ENCODE measurements at places on chromosomes 3 and 15.

- no peak for DNase-seq
These were observed 86.3 kb downstream of the ANP32A start for GRCh38 chr15:68734352-68734751.

DNA sequence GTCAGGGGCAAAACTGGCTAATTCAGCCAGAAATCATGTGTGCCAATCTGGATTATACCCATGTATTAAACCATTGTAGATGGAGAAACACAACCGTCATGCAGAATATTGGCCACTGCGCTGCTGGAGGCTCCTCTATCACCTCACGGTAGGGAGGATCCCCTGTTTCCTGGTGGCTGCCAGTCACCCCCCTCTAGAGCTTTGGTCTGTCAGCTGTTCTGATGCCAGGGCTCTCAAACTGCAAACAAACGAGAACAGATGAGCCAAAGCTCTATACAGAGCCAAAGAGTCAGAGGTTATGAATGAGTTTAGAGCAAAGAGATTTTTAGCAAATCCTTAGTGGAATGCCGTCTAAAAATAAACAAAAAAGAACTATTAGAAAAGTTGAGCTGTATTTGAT lies 62.5 kb downstream of the IL20RB start:
- DNase-seq: no peak

DNA sequence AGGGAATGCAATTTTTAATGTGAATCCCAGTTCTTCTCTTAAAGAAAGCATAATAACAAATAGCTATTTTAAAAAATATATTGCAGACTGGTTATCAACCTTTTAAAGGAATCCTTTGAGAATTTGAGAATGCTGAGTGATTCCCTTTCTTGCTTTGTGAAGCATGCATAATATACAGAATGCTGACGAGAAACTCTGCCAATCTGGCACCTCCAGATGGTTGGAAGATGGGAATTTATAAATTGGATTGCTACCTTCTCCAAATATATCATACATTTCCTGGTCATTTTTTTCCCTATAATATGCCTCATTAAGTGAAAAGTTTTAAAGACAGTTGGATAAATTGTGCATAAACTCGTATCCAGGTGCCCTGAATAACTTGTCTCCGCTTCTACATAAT lies 333.9 kb upstream of the ARPP21 start:
- no peak for DNase-seq

GRCh38 chr15:36924034-36924433 lies 176.3 kb downstream of the MEIS2 start:
- no peak for DNase-seq

- no peak for DNase-seq
These were observed 94.6 kb upstream of the UBE2E2 start for GRCh38 chr3:23108451-23109057.

- no peak for DNase-seq
These were observed 1.7 kb upstream of the DLL4 start for GRCh38 chr15:40927495-40927872.

GRCh38 chr3:149277331-149277813 lies 55.7 kb upstream of the CP start:
- DNase-seq: peak; percentile 48

DNA sequence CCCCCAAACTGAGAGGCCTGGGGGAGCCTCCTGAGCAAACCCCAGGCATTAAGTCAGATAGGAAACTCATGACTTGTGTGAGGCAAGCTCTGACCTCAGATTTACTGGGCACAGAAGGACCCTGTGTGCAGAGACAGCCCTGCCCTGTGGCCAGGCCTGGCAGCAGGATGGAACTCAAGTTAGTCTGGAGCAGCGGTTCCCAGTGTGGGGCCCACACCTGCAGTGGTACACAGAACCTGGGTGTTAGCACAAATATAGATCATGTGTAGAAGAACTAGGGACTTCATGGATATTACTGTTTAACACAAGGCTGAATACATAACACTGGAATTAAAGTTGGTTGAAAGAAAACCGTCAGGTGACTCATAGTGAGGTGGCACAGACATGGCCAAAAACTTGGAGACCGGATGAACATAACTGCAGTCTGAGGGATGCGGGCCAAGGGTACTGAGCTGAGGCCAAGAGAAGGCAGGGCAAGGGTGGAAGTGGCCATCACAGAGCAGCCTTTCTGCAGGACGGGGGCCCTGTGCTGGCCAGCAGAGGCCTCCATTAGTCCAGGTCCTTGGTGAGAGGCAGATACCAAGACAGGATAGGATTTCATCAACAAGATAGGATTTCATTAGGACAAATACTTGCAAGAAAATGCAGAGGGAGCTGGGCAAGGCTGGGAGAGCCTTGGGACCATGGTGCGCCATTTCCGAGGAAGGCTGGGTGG lies 40.9 kb downstream of the IRAK2 start:
- DNase-seq: no peak

GRCh38 chr15:65400760-65401610 lies 21.8 kb downstream of the IGDCC4 start:
- DNase-seq: peak; percentile 39

DNA sequence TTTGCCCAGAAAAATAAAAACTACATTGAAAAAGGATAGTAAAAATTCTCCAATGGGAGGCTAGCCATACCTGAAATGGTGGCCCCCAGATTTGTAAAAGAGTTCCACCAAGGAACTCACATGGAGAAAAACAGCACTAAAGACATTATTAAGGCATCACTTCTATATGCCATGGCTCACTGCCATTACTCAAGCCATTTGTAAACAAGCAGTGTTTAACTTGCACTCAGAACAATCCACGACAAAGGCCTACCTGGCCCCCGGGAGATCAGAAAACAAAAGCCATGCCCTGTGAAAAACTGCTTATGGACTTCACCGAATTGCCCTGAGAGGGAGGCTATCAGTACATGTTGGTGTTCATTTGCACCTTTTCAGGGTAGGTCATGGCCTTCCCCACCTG lies 19.6 kb downstream of the CCR8 start:
- no peak for DNase-seq

- DNase-seq: peak; percentile 3
These were observed 15.3 kb upstream of the UNC13C start for GRCh38 chr15:53962646-53963561.

- DNase-seq: no peak
These were observed 56.5 kb downstream of the NEK11 start for GRCh38 chr3:131082871-131083863.

DNA sequence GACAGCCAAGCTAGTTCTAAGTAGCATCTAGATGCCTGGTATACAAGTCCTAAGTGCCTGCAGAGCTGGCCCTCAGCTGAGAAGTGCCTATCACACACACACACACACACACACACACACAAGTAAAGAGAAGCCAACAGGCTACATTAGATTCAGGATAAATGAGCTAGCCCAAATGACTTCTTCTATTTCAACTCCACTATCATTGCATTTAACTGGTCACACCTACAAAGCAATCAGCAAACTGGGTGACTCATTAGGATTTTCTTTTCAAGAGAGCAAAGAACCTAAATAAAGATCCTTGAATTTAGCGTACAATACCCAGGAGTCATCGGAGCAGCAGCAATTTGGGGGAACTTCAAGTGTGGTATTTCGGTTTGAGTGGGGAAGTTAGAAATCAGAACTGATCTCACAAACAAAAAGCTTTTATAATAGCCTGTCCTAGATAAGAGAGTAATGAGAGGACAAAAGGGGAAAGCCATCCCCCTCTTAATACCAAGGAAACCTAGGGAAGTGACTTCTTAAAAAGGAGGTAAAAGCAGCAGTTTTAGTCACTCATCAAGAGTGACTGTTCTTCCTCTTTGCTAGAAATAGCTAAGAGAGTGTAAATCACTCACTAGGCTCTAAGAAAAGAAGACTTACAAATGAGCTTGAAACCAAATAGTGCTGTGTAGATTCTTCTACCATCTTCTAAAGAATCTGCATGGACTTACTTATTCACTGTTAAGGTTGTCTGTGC lies 112.7 kb downstream of the TNIK start:
- DNase-seq: peak; percentile 4

GRCh38 chr15:71154607-71155200 lies 39.4 kb downstream of the THSD4 start:
- DNase-seq: no peak

GRCh38 chr15:67083135-67083762 lies 17.8 kb downstream of the SMAD3 start:
- DNase-seq: peak; percentile 54

GRCh38 chr3:100641471-100642032 lies 32.2 kb downstream of the ADGRG7 start:
- no peak for DNase-seq

DNA sequence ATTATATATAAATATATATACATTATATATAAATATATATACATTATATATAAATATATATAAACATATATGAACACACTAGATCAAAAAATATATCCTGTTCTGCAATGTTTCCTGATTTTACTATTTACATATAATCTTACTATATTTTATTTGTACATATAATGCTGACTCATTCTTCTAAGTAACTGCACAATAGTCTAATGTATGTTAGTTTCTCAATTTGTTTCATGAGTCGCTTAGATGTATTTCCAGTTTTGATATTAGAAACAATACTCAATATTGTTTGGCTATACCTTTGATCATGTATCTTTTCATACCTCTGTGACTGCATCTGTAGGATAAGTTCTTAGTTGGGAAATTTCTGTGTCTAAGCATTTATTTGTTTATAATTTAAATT lies 669.9 kb upstream of the CCDC54 start:
- no peak for DNase-seq

DNA sequence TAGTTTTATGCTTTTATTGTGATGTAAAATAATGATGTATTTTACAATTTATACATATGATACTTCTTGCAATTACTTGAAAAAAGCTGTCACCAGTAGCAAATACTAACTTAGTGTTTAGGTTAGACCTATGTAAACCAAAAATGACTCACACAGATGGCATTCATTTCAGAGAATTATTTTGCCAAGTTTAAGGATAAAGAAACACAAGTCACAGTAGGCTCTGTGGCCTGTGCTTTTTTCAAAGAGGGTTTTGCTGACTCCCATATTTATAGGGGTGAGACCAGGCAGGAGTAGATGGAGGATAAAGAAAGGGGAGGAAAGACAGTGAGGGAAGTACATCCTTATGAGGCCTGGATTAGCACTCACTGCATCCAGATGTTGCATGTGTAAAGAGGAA lies 356.6 kb upstream of the NPAP1 start:
- no peak for DNase-seq

- DNase-seq: no peak
These were observed 89.0 kb upstream of the LPP start for GRCh38 chr3:188064831-188065493.

DNA sequence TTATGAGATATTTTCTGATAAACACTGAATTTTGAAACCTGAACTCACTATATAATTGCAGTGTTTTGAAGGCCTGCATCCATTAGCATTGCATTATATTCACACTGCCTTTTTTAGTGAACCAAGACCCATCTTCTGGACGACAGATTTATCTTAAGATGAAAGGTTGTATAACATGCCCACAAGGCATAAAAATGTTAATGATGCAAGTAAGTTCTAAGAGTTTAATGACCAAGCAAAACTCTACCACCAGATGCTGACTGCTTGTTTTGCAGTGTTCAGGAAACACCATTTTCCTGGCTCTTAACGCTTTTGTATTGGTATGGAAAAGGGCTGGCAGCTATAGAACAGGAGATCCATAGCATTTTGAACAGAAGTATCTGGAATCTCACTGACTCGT lies 46.1 kb downstream of the USP50 start:
- no peak for DNase-seq

GRCh38 chr3:169085827-169086226 lies 577.7 kb downstream of the MECOM start:
- no peak for DNase-seq

- no peak for DNase-seq
These were observed 34.0 kb upstream of the DUSP7 start for GRCh38 chr3:52090131-52090932.

DNA sequence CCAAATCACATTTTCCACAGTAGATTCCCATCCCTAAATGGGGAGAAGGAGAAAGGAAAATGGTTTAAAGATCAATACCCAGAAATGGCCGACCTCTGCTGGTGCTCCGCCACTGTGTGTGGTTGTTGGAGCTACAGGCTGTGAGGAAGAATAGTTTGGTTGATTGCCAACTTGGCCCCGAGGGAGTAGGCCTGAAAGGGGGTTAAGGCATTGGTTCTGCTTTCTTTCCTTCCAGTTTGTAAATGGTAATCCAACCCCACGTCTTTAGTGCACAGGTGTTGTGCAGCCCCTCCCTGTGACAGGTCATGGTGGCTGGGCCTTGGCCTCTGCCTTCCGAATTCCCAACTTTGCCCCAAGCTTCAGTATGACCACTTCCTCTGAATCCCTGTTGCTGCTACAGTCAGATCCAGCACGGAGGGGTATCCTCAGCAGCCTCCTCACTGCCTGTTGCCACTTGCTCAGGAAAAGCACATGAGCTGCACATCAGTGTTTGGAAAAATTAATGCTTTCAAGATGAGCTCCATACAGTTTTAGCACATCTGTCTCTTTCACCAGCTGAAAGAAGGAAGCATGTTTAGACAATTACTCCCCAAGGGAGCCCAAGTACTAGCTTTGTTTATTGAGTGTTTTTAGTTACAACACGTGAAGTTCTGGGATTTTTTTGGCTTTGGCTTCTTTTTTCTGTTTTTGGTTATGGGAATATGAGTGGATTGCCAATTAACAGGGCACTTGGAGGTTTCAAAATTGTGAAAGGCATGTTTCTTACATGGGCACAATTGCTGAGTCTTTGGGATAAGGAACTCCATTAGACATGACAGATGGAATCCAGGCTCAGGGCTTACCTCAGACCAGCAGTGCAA lies 92.3 kb upstream of the ROPN1 start:
- DNase-seq: no peak

DNA sequence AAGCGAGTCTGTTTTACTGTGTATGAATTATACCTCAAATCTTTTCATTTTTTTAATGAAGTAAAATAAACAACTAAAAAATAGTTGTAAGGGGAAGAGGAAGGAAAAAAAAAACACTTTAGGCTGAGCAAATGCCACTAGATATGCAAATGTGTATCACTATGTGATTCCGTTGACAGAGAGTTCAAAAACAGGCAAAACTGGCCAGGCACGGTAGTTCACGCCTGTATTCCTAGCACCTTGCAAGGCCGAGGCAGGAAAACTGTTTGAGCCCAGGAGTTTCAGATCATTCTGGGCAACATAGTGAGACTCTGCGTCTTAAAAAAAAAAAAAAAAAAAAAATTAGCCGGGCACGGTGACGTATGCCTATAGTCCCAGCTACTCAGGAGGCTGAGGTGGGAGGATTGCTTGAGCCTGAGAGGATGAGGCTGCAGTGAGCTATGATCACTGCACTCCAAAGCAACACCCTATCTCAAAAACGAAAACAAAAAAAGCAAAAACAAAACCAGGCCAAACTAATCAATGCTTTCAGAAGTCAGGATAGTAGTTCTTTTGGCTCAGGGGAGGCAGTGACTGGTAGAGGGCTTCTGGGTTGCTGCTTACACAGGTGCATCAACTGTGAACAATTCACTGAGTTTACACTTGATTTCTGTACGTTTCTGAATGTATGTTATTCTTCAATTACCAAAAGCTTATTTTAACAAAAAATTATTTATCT lies 7.4 kb downstream of the PRC1 start:
- DNase-seq: no peak

DNA sequence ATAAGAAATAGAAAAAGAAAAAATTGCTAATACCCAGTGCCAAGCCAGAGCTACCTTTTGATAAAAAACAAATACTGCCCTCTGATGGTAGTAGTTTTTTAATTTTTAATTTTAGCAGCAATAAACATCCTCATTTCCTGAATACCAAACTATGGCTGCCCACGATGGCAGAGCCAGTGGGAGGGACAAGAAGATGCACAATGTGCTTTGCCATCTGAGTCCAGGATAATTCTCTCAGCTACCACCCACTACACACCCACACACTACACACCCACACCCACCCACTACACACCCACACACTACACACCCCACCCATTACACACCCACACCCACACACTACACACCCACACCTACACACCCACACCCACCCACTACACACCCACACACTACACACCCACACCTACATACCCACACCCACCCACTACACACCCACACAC lies 17.8 kb downstream of the CEP19 start:
- peak; percentile 65 for DNase-seq

Data from CD4-positive, alpha-beta T cell treated with Interferon alpha-2 for 1 hour (primary cell).